CD4-positive, alpha-beta T cell treated with Interleukin-6 at 100 ng/mL for 8 hours (primary cell): ENCODE measurements at places on chromosomes 4 and X.

DNA sequence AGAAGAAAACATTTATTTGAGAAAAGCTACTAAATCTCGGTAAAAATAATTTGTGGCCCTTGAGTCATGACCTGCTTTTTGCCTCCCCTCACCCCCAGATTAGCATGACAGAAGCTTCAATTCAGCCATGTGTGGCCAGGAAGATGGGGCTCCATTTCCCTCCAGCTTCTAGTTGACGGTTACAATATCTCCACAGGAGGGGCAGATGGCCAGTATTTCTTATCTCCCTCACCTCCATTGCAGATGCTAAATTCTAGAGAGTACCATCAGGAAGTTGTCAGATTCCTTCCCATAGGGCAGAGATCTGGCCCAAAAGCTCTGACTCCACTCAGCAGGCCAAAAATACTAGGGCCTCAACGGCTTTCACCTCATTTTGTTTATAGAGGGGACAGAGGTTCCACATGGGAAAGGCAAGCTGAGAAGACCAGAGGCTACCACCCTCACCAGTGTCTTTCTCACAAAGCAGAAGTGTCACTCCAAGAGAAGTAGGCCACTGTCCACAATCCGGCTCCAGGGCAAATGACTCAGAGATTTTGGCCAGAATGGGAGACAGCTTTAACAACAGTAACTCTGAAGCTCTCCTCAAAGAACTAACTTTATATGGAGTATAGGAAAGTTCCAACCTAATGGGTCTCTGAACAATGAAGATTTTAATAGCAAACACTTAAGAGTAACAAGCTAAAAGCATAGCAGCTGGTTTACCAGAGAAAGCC, 108.3 kb downstream of the TBC1D19 start:
- DNase-seq: no peak

DNA sequence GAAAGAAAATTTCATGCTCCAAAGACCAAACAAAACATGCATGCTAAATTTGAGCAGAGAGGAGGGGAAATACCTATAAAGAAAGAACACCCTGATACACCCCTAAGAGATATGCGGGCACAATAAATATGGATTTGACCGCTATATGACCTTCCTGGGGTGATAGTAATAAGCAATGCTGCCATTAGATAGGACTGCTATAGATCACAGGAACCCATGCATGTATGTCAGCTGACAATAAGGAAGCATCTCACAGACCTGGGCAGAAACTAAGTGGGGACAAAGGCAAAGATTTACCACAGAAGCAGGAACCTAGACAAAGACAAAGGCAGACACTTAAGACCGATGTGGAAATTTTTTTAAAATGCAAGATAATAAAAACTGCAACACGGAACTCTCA, 21.3 kb downstream of the ZNF721 start:
- no peak for DNase-seq

DNA sequence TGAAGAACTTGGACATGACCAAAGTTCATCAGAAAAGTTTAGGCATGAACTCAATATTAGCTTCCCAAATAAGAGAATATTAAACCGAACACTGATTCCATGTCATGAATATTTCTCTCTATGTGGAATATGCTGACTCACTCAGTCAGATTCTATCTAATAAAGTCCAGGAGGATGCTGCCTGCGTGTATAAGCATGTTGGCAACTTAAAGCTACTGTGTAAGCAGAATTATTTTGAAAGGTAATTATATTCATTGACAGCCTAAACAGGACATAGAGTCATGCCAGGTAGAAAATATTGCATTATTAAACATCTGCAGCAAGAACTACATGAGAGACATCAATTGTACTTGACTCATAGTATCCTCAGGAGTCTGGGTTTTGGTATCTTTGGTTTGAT, 367.9 kb upstream of the SPOCK3 start:
- no peak for DNase-seq

- no peak for DNase-seq
These were observed 21.2 kb upstream of the SLC25A31 start for GRCh38 chr4:127708985-127709384.

- DNase-seq: no peak
These were observed 109.0 kb downstream of the ANXA3 start for GRCh38 chr4:78660559-78660958.

- DNase-seq: no peak
These were observed 117.5 kb upstream of the GRID2 start for GRCh38 chr4:92186239-92186638.

- DNase-seq: no peak
These were observed 112.3 kb upstream of the IL15 start for GRCh38 chr4:141524116-141524515.

GRCh38 chrX:110192516-110192915, 125.4 kb downstream of the AMMECR1 start:
- no peak for DNase-seq

DNA sequence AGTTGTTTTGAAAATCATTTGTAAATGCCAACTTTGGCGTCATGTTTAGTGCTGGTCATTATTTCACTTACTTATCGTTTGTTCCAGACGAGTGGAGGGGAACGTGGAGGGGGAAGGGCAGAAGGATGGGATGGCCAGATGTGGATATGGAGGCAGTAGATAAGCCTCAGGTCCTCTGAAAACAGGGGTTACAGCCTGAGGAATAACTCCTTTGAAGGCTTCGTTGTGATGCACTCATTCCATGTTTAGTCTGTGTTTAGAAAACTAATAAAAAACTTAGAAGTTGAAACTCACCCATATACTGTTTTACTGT, 1.1 kb downstream of the MOB1B start:
- no peak for DNase-seq
